ENCODE measurements at places on chromosomes 2 and 18.

DNA sequence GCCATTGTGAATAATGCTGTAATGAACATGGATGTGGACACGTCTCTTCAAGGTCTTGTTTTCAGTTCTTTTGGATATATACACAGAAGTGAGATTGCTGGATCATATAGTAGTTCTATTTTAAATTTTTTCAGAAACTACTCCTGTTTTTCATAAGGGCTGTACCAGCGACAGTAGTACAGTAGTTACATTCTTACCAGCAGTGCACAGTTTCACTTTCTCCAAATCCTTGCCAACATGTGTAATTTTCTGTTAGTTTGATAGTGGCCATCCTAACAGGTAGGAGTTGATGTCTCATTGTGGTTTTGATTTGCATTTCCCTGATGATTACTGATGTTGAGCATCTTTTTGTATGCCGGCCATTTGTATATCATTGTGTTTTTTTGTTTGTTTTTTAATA is 81.7 kb downstream of the EPC2 start:
- DNase-seq = no peak

DNA sequence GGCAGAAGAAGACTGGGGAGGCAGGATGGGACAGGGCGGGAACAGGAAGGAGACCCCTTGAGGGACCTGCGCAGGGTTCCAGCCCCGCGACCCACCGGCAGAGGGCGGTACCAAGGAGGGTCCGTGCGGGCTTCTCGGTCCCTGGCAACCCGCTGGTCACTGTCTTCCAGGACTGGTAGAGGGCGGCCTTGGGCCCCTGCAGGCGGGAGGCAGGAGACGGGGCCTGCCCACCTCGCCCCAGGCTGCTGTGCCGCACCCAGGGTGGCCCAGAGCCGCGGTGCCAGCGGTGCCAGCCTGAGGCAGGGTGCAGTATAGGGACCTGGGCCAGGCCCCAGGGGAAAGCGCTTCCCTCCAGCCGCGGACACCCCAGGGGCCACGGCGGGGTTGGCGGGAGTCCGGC is 34.5 kb downstream of the NEURL3 start:
- peak; percentile 64 for DNase-seq

DNA sequence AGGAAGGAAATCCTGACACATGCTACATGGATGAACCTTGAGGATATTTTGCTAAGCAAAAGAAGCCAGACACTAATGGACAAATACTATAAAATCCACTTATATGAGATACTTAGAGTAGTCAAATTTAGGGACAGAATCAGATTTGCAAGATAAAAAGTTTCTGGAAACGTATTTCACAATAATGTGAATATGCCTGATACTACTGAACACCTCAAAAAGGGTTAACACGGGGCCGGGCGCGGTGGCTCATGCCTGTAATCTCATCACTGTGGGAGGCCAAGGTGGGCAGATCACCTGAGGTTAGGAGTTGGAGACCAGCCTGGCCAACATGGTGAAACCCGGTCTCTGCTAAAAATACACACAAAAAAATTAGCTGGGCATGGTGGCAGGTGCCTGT is 1.7 kb upstream of the RMC1 start:
- no peak for DNase-seq

DNA sequence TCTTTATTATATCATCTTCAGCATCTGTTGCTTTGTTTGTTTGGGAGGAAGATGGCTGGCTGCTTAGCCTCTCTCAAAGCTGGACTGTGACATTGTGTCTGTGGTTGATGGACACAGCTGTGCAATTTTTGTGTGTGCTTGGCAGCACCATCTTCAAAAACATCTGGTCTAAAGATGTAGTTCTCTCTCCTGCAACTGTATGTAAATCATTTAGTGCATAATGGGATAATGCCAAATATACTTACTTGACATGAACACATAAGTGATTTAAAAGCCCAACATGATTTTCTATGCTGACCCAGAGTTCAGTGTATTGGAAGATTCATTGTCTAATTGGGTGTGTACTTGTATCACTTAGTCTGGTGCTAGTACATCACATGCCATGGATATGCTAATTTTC is 112.2 kb downstream of the MAP4K4 start:
- DNase-seq = no peak

DNA sequence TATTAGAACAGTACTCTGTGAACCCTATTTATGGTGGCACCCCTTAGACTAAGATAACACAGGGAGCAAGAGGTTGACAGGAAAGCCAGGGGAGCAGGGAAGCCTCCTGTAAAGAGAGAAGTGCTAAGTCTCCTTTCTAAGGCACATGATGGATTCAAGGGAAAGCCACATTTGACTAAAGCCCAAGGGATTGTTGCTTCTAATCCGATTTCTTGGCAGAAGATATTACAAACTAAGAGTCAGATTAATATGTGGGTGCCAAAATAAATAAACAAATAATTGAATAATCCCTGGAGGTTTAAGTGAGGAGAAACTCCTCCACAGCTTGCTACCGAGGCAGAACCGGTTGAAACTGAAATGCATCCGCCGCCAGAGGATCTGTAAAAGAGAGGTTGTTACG is 333.2 kb downstream of the SOX11 start:
- no peak for DNase-seq

- DNase-seq = no peak
Observed at GRCh38 chr2:608297-608696, 68.9 kb downstream of the TMEM18 start.

DNA sequence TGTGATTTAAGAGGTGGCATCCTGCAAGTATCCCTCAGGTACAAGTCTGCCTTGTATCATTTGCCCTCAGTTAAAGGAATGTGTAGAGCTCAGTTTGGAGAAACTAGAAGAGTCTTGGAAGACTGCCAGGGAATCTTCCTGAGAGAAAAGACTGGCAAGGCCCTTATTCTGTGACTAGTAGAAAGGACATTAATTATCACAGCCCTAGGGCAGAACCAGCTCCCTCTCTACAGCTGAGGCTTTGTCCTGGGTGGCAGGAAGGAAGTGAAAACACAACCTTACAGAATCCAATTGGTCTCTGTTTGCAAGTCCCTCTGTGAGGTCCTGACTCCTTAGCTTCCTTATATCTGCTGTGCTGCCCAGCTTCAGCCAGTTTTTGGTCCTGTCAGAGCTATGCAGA is 385.9 kb upstream of the CYRIA start:
- DNase-seq = no peak

- no peak for DNase-seq
Observed at GRCh38 chr2:178478130-178478438, 316 bp downstream of the FKBP7 start.

DNA sequence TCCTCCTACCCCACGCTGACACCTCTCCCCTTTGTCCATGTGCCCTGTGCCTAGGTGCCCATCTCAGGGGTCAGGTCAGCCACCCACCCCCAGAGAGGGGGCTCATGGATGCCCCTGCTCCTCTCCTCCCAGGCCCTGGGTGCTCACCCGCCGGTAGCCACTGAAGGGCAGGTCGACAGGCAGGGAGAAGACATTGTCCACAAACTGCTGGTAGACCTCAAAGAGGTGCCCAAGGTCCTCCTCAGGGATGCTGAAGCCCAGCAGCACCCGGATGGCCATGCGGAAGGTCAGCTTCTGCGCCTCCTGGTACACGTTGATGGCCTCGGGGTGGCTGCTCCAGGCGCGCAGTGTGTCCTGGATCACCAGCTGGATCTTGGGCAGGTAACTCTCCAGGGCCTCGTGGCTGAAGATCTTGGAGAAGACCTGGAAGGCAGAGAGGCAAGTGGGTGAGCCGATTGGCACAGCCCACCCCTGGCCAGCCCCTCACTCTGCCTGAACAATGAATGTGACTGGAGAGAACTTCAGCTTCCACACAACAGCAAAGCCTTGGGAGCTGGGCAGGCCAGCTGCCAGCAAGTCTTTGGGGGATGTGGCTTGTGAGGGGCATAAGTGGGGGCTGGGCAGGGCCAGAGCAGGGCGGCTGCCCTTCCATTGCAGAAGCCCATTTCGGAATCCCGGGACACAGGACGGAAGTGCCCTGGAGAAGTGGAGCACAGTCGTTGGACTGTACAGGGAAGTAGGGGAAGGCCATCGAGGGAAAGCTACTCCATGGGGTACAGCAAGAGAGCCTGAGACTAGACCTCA is 12.5 kb downstream of the CYP26B1 start:
- no peak for DNase-seq

GRCh38 chr18:59661891-59662701 is 35.1 kb downstream of the CCBE1 start:
- no peak for DNase-seq

- DNase-seq = peak; percentile 63
Observed at GRCh38 chr2:100610381-100610831, 47.6 kb downstream of the PDCL3 start.

DNA sequence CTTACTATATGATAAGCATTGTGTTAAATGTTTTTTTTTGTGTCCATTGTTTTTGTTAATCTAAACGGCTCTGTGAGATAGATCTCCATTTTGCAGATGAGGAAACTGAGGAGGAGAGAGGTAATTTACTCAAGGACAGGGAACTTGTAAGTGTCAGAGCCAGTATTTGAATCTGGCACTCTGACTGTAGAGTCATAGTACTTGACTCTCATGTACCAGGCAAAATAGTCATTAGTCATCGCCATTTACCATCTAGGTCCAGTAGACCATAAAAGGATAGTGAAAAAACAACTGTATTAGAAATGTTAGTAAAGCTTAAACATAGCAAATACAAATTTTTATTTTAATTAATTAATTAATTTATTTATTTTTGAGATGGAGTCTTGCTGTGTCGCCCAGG is 4.8 kb downstream of the PSMD14 start:
- DNase-seq = no peak

DNA sequence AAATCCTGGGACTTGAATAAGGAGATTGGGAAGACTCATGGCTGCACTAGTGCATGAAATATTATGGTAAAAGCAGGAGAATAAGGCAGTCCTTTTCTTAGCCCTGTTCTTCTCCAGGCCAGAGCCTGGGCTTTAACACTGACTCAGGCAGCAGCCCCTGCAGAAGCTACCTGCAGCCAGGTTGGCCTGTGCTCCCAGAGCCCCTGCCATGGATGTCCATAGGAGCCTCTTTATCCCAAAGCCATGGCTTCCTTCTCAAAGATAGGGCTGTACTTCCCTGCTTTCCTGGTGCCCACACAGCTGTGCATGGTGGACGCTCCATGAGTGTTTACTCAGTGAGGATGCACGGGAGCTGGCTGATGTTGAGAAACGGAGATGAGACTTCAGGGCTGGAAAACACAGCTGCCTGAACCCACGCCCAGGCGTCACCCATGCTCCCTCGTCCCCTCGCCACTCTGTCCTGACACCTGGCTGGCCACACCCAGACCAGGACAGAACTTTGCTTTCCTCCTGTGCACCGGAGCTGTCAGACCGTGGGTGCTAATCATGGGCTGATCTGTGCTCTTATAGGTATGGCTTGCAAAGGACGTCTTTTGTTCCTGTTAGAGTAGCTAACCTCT is 135.5 kb downstream of the GLI2 start:
- no peak for DNase-seq

DNA sequence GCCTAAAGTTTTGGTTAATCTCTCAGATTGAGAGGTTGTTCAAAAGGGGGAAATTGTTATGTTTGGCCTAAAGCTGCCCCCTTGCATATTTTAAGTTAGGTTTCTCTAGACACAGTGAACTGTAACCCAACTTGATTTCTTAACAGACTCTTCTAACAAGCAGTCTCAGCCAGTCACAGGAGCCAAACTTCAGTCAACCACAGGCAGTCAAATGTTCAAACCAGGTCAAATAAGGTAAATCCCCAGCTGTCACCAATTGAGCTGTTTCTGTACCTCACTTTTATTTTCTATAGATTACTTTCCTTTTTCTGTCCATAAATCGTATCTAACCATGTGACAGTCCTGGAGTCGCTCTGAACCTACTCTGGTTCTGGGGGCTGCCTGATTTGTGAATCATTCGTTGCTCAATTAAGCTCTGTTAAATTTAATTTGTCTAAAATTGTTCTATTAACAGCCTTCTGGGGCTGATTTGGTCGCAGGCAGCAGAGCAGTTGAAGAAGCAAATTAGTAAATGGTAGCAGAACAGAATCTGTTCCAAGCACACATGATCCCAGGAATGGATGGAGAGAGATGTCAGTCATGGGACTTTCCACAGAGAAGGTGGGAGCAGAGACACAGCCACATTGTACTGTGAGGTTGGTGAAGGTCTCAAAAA is 16.4 kb upstream of the NFU1 start:
- DNase-seq = peak; percentile 25

DNA sequence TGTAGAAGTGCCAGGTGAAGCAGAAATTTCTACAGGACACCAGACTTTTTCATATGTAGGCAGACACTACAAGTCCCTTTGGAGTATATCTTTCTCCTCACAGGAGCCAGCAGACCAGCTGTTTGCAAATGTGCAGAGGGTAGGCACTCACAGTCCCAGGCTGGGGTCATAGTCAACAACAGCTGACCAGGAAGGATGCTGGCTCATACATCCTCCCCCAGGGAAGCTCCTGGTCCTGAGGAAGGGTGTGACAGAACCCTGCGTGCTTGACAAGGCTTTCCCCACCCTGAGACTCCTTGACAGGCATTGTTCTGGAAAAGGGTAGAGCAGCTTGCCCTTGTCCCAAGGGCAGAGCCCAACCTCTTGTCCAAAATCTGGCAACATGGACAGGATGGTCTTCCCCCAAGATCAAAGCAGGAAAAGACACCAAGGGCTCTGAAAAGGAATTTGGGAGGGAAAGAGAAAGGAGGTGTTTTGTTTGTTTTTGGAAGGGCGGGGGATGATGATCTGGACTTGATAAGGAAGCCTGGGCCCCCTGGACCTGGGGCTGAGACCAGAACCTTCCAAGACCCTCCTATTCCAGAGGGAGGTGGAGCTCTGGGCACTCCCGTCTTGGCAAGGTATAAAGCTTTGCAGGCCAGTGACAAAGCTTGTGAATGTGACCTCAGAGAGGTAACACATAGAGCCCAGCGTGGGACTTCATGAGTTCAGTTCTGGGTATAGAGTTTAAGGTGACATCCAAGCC is 87.1 kb downstream of the GFPT1 start:
- DNase-seq = no peak

DNA sequence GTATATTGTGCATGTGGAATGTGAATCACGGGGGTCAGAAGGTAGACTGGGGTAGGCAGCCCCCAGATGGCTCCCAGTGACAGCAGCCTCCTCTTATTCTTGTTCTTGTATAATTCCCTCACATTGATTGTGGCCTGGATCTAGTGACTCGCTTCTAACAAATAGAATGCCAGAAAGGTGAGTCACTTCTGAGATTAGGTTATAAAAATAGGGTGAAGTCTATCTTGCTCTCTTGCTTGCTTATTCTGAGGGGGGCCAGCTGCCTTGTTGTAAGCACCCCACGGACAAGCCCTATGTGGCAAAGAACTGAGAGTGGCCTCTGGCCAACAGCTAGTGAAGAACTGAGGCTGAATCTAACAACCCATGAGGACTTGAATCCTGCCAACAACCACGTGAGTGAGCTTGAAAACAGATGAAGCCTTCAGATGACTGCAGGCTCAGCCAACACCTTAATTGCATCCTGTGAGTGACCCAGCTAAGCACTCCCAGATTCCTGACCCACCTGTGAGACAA is 15.6 kb upstream of the RMND5A start:
- no peak for DNase-seq

DNA sequence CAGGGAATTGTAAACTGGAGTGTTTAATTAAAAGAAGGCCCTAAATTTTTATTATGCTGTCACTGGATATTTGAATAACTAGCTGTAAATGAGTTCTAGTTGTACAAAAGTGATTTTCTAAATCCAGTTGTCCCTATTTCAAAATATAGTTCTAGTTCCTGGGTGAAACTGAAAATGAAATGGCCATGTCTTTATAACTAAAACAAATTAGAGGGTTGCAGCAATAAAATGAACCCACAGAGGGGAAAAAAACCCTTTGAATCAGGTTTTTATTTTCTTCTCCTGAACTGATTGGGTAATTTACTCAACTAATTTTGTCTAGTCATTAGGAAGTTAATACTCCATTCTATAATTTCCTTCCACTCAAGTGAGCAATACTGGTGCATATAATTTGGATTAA is 55.6 kb upstream of the MAP4K3 start:
- no peak for DNase-seq

GRCh38 chr2:98333922-98334321 is 12.3 kb upstream of the CNGA3 start:
- DNase-seq = no peak
